Chondrocyte (in vitro differentiated cells): ENCODE measurements at places on chromosomes 4 and X. TPM values are rescaled to one million over a fixed set of nuclear protein-coding genes. Genes with fewer than 3 reads are reported as not detected.

- no peak for DNase-seq
Observed at GRCh38 chrX:13515211-13515930, 54.0 kb upstream of the EGFL6 start.

The UTP3 gene
- total RNA-seq: 23.8 to 31.2 TPM (median 25.7 TPM) in 3 replicates

DNA sequence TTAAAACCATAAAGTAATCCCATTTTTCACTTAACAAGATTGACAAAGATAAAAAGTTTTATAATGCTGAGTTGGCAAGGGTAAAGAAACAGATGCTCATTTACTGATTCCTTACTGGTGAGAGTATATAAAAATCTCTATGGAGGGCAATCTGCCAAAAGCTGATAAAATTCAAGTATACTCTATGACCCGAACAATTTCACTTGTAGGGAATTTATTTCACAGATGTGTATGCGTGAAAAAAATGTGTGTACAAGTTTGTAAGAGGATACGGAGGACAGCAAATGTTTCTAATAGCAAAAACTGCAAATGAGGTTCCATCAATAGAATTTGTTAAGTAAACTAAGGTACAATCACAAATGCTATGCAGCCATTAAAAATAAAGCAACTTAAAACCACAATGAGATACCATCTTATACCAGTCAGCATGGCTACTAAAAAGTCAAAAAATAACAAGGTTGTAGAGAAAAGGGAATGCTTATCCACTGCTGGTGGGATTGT is 23.4 kb downstream of the DHX15 start:
- no peak for DNase-seq

The MCF2 gene
- 0.10 TPM in 1 of 3 replicates, not detected in the others for total RNA-seq

- DNase-seq: no peak
Observed at GRCh38 chr4:86744570-86744969, 104.6 kb downstream of the SLC10A6 start.

DNA sequence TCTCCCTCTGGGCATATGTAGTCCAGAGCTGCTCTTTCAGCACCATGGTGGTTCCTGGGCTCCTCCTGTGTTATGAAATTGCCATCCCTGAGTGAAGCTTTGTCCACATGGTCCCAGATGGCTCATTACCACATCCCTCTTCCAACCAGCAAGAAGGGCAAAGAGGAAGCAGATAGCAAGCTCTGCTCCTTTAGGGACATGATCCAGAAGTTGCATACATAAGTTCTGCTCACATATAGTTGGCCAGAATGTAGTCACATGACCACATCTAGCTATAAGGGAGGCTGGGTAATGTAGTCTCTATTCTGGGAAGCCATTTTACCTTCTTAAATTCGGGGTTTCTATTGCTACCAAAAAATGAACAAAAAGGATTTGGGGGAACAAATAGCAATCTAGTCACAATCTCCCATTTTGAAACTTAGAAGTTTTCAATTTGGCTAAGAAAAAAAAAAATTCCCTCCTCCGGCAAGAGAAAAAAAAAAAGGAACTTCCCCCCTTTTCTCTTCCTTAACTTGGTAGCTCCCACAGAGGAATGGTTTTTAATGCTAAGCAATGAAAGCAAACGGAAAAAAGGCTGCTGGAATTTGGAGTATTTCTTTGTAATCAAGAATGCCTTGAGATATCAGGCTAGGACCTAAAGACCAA is 88.2 kb upstream of the USP9X start:
- DNase-seq: no peak

- DNase-seq: no peak
Observed at GRCh38 chr4:124202099-124202498, 510.4 kb downstream of the ANKRD50 start.
